ENCODE measurements at places on chromosomes 16 and 17.

DNA sequence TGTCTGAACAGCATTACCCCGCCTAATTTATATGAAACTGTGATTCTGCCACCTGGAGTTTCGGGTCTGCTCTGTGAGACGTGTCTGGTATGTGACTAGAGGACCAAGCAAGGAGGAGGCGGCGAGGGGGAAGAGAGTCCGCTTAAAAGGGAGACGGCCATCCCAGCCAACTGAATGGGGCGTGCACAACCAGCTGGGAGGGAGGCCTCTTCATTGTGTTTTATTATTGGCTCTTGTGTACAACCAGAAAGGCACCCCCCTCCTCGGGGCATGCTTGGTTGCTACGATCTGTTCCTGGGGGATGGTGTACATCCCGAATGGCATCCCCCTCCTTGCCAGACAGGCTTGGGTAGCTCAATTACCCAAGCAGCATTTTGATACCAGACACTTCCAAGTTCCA lies 384.5 kb upstream of the SALL1 start:
- DNase-seq = no peak

DNA sequence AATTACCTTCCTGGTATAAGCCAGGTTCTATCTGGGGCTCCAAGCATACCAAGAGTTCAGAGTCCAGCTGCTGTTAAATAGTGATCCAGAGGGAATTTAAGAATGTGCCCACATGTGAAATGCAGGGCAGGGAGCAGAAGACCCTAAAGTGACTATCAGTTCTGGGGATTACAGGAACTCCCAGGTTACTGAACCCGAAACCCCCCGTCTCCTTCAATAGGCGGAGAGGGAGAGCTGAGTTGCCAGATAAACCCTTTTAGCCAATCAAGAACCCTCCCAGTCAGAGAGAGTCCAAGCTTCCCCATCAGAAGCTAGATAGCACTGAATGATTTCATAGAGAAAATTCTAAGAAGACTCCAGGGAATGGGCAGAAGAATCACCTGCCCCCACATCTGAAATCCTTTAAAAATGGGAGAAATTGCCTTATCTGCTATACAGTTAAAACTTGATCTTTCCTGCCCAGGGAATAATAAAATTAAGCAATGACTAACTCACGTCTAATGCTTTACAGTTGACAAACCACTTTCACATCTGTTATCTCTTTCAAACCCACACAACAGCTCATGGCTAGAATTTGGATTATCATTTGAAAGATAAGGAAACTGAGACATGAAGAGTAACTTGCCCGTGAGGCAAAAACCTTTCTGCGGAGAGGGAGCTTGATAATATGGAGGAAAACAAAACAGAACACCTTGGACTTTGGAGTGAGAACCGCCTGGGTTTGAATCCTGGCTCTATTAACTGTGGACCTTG lies 10.2 kb downstream of the NOG start:
- no peak for DNase-seq

DNA sequence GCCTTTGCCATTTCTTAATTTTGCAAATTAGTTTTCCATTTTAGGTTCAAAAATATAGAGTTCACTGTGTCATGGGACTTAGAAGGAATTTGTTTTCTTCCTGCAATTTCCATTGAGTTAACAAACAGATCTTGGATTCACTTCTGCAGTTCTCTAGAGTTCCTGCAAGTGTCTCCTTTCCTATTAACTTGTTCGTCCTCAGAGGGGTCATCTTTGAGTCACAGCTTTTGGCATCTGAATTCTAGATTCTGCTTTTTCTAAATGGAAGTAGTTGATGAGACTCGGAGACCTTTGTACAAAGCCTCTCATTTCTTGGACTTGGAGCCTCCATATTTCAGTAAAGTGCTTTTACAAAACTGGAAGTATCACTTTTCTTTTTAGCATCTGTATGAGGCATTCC lies 323.3 kb downstream of the BCAS3 start:
- no peak for DNase-seq

- DNase-seq = no peak
Observed at GRCh38 chr16:70767377-70768202, 33.4 kb downstream of the VAC14 start.

- no peak for DNase-seq
Observed at GRCh38 chr17:9331279-9332131, 244.1 kb downstream of the STX8 start.

GRCh38 chr17:19943026-19943425 lies 34.6 kb downstream of the AKAP10 start:
- no peak for DNase-seq

GRCh38 chr17:77507111-77507885 lies 366.5 kb downstream of the SEC14L1 start:
- DNase-seq = no peak

- DNase-seq = no peak
Observed at GRCh38 chr17:43359469-43360110, 39.2 kb upstream of the ARL4D start.

- no peak for DNase-seq
Observed at GRCh38 chr17:36055921-36056520, 8.1 kb upstream of the CCL18 start.

DNA sequence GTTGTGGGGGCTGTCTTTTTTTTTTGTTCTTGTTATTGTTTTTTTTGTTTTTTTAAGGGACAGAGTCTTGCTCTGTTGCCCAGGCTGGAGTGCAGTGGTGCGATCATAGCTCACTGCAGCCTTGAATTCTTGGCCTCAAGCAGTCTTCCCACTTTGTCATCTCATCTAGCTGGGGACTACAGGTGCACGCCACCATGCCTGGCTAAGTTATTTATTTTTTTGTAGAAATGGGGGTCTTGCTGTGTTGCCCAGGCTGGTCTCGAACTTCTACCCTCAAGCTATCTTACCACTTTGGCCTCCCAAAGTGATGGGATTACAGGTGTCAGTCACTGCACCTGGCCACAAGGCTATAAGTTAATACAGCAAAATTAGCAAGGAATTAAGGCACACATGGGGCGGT lies 101.7 kb downstream of the ABCC1 start:
- DNase-seq = no peak

- DNase-seq = no peak
Observed at GRCh38 chr16:49461517-49461951, 87.9 kb downstream of the C16orf78 start.

DNA sequence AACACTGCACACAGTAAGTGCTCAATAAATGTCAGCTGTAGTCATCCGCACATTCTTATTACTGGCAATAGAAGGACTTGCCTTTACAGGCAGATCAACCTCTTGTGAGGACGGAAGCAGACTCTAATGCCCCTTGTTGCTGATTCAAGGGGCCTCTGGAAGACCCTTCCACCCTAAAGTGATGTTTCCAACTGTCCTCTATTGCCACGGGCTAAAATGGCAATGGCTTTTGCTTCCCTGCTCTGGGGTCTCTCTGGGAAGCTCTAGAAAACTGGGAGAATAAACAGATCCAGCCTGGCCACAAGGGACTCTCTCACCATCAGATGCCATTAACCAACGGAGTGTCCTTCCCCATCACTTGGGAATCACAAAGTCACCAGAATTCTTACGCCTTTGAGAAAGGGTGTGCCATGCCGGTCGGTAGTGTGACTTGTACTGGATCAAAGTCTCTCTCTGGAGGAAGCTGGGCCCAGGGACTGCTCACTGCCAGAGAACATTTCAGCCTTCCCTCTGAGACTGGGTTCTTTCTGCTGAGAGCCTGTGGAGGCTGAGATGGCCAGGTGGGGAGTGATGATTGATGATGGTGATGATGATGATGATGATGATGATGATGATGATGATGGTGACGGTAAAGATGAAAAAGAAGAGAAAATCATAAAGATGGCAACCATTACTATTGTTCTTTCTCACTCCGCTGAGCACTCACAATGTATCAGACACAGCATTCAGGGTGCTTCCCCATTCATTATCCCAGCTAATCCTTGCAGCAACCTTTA lies 146.8 kb downstream of the CYLD start:
- DNase-seq = no peak

- no peak for DNase-seq
Observed at GRCh38 chr17:17089796-17090641, 47.8 kb downstream of the MPRIP start.

- DNase-seq = no peak
Observed at GRCh38 chr16:13029786-13030185, 128.4 kb downstream of the SHISA9 start.
